Suppressor macrophage treated with lipopolysaccharide for 4 hours (primary cell): ENCODE measurements at places on chromosomes 2 and 18.

DNA sequence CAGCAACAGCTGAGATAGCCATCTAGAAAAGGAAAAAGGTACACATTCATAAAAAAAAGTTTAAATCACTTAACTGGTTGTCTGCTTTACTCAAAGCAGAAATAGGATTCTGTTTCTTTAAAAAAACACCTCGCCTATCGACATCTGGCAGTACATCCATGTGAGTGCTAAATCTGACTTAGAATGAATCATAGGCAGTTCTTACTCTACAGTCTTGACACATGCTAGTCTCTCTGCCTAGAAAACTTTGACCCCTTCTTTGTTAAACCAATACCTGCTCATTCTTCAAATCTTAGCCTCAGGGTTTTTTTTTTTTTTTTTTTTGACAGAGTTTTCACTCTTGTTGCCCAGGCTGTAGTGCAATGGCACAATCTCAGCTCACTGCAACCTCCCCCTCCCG is 37.1 kb upstream of the GPR75 start:
- DNase-seq: no peak

GRCh38 chr2:37527361-37527760 is 144.1 kb downstream of the CDC42EP3 start:
- no peak for DNase-seq

DNA sequence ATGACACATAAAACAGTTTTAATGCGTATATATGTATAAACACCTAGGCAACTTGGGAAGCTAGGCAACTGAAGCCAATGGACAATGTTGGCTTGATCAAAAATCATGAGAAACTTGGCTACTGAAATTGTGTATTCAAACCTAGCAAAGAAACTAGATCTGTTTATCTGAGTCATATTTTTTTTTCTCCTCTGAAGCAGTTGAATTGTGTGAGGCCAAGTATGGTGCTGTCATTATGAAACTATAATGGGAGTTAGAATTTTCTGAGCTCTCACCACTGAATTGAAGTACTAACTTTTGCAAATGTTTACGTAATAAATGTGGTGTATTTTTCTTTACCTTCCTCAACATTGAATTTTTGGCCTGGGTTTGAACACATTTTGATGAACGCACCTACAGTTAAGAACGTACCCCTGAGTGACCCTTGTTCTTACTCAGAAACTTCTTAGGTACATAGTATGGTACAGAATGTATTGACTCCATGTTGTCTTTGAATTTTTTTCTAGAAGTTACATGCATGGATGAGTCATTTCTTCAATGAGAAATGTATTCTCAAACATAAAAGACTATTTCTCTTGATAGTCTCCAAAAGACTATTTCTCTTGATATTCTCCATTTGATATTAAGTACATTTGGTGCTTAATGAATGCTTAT is 23.8 kb downstream of the CD28 start:
- no peak for DNase-seq

DNA sequence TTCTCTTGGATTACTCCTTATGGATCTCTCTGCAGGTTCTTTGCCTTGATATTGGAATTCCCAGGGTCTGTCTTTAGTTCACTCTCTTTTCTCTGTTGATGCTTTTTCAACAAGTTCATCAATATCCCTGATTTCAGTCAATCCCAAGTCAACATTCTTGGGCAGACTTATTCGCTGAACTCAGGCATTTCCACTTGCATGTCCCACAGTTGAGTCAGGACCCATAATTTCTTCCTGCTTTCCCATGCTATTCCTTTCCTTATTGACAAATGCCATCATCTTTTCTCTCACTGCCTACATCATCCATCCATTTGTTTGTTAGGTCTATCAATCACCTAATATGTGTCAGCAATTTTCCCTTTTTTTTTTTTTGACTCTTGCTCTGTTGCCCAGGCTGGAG is 11.6 kb downstream of the GPD2 start:
- no peak for DNase-seq

DNA sequence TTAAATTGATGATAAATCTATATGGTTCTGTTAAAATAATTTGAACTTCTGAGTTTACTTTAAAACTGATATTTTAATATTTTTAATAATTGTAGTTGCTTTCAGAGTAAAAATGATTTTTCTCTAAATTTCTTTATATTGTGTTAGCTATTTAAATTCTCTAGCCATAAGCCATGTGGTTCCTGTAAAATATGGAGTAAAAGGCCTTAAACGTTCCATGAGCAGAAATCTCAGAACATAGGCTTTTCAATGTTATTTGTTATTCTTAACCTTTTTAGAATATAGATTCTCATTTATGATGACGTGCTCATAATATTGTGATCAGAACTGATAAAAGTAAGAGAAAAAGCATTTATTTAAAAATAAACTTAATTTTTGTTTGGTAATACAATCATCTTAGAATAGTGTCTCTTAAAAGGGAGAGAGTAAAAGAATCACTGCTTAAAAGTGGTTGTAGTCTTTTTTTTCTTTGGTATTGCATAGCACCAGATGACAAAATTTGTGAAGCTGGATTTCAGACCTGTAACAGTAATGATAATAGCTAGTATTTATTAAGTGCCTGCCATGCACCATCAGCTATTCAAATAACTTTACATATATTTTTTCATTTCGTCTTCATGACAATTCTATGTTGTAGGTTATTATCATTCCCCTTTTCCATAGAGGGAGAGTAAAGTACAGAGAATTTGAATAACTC is 2.7 kb downstream of the BMPR2 start:
- no peak for DNase-seq

GRCh38 chr2:241900251-241901017 is 30.9 kb downstream of the RTP5 start:
- DNase-seq: no peak

DNA sequence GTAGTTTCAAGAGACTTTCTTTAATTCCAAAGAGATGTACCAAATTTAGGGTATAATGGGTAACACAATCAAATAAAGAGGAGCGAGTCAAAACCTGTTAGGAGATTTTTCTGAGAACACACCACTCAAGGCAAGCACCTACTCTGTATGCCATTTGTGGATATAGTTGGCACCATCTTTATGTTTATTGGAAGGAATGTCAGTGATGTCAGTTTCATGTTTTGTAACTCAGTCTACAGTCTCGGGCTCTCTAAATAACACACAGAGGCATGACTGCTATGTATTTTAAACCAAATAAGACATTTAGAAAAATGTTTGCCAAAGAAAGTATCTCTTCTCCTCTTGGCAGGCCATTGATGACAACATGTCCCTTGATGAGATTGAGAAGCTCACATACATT is 59.7 kb downstream of the CPS1 start:
- DNase-seq: no peak

DNA sequence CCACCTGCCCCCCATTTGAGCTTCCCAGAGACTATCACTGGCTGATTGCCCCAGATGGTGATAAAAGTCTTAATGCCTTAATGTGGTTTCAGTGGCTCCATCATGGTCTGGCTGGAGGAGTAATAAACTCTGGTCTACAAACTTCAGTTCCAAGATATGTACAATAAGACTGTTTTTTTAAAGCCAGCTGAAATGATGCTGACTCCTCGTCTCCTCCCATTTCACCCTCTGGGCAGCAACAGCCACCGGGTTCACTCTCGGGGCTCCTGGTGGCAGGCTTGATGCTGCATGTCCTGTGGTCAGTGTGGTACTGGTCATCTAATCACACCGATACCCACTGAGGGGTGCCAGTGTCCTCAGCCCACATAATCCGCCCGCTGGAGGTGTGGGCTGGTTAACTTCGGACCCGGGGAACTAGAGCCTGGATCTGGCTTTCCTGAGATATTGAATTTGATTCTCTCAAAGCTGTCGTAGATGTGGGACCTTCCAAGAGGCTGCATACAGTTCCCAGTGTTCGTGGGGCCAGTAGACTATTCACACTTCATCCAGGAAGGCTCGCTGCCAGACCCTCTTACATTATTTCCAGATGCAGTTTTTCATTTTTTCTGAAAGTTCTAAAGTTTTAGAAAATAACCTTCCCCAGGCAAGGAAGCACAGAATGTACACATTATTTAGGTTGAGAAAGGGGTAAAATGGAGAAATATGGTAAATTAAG is 95.3 kb downstream of the GALR1 start:
- no peak for DNase-seq
